ENCODE measurements at places on chromosomes 7 and 10. TPM values are rescaled to one million over a fixed set of nuclear protein-coding genes. Genes with fewer than 3 reads are reported as not detected.

Gene GLUD1
- total RNA-seq = 73.1 TPM

Gene MOGAT3
- not detected for total RNA-seq

GRCh38 chr10:26169466-26169865, 47.1 kb upstream of the GAD2 start:
- no peak for DNase-seq

DNA sequence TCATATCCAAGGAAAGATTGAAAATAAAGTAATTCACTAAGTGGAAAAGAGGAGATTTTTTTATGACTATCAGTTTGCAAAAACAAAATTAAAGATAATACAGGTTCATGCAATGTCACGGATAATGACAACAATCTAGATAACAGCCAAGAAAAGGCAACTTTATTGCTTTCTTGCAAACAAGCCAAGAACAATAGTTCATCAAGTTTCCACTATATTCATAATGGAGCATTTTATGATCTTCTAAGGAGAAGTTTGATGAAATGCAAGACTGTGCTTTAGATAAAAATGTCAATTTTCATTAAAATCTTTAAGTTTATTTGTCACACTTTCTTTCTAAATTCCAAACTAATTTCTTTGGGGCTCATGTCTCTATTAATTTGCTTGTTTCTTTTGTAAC, 53.9 kb upstream of the NRP1 start:
- no peak for DNase-seq

- DNase-seq = no peak
These were observed 65.5 kb downstream of the CUX1 start for GRCh38 chr7:101882595-101883564.

DNA sequence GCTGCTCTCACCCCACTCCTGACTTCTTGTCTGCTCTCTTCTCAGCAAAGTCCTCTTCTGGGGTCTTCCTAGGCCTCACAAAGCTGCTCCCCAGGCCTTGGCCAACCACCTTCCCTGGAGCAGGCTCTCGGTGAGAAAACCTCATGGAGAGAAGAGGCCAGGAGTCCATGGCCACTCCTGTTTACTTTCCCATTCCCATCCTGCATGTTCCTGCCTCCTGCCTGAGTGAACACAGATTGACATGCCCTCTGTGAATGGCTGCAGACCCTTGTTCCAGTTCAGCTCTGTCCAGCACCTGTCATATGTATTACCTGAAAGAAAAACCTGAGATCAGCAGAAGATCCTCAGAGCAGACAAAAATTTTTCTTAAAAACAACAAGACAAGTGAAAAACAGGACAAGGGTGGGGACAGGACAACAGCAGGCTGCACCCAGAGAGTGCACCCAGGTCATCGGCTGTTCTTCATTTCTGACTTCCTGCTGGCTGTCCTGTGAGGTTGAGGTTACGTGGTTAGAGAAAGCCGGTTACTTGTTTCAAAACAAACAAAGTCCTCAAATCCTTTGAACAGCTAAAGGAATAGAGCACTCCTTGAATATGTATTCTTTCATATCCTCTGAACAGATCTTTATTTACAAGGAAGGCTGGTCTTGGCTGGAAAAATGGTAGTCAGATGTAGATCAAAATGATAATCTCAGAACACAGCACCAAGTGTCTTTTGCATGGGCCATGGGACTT, 34.0 kb upstream of the DLD start:
- DNase-seq = no peak
